Stimulated activated CD8-positive, alpha-beta memory T cell treated with anti-CD3 and anti-CD28 coated beads, Interleukin-4, amount 100 ng/mL, for 24 hours (primary cell): ENCODE measurements at places on chromosomes 7 and 10.

DNA sequence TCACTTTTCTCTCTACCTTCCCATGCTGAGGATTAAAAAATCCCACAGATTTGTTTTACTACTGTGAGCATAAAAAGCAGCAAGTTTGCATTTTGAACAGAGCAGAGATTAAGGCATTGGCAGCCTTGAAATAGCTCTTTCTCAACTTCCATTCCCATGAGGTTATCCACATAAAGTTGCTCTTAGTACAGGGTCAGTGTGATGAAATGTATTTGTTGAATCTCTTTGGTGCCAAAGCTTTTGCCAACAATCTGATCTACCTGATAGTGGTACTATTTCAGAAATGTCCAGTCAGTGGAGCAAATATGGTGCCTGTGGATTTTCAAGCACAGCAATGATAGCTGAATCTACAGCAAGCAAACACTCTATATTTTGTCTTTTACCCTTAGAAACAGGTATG lies 254.8 kb downstream of the INHBA start:
- no peak for DNase-seq

DNA sequence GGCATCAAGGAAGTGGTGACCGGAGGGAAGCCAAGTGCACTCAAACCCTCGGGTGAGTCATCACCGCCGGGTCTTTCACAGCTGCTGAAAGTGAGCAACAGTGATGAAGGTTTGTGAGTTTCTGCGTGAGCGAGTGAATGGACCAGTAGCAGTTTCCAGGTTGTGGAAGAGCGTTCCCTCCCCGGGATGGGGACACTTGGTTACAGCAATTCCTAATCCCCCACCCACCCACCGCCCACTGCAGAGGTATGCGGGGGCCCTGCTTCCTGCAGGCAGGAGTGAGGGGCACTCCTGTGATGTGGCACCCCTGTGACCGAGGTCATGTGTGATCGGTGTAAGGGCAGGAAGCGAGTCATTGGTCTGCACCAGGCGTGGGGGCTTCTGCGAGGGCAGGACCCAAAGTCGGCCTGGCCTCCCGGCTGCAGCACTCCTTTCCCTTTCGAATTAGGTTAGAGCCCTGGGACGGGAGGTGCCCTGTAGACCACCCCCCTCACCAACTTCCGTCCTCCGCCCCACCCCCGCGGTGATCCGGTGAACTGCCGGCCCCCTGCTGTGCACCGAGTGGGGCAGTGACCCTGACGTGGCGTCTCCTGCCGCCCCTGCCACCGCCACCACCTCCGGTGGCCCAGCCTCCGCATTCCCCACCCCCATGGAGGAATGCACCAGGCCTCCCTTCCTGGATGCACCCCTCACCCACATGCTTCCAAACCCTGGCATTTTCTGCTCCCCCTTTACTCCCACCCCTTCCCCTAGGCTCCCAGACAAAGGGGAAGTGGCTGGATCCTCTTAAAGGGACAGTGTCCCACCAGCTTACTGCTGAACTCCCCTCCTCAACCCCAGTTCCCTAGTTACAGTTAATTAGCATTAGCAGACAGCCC lies 10.9 kb downstream of the LIMK1 start:
- peak; percentile 68 for DNase-seq

DNA sequence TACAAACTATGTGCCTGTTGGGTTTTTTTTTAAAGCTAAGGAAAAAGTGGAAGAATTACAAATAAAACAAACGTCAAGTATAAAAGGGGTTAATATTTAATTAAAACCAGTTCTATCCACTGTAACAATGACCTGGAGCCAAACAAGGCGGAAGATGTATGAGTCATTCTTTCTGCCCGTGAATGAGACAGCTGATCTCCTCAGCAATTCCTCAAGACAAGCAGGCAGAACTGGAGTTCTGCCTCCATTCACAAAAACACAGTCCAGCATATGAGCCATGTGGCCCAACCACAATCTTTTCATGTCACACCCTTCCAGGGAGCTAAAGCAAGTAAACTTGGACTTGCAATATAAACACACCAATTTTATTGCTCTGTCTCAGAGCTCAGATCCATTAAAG lies 8.4 kb downstream of the ETV1 start:
- no peak for DNase-seq

DNA sequence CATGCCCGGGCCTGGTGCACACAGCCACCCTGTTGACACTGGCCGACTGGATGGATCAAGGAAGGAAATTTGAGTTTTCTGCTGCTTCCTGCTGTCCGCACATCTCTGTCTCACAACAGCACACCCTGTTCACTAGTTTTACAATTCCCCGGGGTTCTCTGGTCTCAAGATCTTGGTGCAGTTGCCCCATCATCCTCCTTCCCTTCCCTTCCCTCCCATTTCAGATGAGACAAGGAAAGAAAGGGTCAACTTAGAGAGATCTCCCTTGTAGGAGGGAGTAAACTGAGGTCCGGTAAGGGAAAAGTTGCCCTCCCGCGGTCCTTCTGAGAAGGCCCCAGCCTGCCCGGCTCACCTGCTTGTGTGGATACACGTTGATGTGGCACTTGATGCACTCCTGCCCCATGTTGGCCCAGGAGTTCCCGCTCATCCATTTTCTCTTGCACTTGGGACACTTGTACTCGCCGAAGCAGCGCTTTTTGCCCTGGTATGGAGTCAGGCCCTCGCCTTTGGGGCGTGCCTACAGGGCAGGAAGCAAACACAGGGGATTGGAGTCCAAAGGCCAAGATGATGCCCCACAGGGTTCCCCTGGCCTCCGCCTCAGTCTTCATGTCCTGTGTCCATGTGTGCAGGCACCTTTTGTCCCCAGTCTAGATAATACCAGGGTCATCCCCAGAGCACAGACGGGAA lies 46.8 kb downstream of the PPIF start:
- no peak for DNase-seq

- no peak for DNase-seq
These were observed 46.2 kb downstream of the SEM1 start for GRCh38 chr7:96663457-96663856.

GRCh38 chr10:100045592-100045991 lies 35.8 kb upstream of the DNMBP start:
- DNase-seq = no peak

DNA sequence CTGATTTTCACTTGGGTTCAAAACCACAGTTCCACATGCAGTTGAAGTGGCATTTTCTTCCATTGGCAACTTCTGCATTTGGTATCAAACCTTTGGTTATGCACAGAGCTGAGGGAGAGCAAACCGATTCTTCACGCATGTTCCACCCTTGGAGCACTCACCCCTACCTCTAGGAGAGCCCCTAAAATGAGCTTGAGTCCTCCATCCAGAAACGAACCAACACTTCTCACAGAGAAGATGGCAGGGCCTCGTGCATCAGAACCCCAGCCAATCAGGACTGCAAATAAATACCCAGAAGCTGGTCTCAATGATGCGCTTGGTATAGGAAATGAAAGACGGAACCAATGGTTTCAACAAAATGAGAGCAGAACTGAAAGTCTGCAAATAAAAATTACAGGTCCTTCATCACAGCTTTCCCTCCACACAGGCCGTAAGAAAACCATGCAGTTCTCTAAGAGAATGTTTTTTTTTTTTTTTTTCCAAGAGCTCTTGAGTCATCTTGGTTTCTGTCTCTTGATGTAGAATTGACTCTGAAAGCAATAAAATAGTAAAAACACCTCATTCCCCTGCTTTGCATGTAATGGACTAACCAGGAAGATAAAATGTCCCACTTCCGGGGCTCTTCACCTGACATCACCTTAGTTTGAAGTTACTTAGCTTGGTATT lies 23.9 kb downstream of the KLF6 start:
- DNase-seq = no peak
